ENCODE measurements at places on chromosomes 16 and 17. TPM values are rescaled to one million over a fixed set of nuclear protein-coding genes. Genes with fewer than 3 reads are reported as not detected.

- no peak overlapping the region for H3K27ac ChIP-seq
- H3K4me3 ChIP-seq: no peak overlapping the region
- DNase-seq: no peak
- H3K36me3 ChIP-seq: peaks cover 16% of the 10 kb centered on the region
These were observed 13.9 kb upstream of the NCBP3 start for GRCh38 chr17:3859940-3860339.

GRCh38 chr17:57609125-57609877, 135.8 kb downstream of the CCDC182 start:
- no peaks in the 10 kb centered on the region for H3K27me3 ChIP-seq
- H3K4me1 ChIP-seq: peaks cover 20% of the 10 kb centered on the region

- H3K27ac ChIP-seq: no peak overlapping the region
- H3K4me3 ChIP-seq: no peak overlapping the region
- H3K27me3 ChIP-seq: no peaks in the 10 kb centered on the region
- no peaks in the 10 kb centered on the region for H3K36me3 ChIP-seq
- no peak for DNase-seq
These were observed 77.0 kb upstream of the HSBP1 start for GRCh38 chr16:83730812-83731211.

The NPIPA2 gene
- 0.99 TPM for total RNA-seq

The ATAD5 gene
- 0.46 TPM for total RNA-seq

The AXIN2 gene
- 17.2 TPM for total RNA-seq

DNA sequence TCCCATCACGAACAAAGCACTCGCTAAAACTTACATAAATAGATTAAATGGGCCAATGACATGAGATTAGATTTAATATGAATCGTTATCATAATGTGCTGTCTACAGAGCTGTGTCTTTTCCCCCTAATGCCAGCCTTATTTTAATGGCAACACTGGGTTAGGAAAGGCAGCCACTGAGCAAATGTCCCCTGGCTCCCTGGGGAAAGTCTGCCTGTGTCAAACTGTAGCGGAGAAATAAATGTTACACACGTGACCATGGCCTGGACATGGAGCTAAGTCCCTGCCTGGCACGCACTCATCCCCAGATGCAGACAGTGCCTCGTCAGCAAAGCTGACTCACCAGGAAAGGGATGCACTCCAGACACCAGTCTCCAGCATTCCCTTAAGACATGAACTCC, 61.3 kb upstream of the SDK2 start:
- no peaks in the 10 kb centered on the region for H3K36me3 ChIP-seq
- no peak overlapping the region for H3K27ac ChIP-seq
- DNase-seq: no peak
- no peak overlapping the region for H3K4me3 ChIP-seq

DNA sequence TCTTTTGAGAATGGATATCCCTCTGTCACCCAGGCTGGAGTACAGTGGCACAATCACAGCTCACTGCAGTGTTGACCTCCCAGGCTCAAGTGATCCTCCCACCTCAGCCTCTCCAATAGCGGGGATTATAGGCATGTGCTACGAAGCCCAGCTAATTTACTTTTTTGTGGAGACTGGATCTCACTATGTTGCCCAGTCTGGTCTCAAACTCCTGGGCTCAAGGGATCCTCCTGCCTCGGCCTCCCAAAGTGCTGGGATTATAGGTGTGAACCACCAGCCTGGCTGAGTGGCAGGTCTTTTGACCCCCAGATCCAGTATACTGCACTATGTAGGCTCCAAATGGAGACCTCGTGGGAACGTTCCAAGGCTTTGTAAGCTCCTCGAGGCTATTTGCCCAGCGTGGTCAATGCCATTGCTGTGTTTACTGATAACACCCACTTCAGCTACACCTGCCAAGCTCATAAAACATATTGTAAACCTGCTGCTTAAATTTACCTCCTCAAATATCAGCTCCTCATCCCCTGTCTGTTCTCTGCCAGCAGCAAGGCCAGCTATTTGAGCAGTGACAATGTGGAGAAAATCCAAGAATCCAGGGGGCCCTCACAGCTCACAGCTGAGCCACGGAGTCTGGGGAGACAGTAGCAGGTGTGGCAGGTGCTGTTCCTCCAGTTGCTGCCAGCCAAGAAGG, 16.2 kb upstream of the KIFC3 start:
- H3K27me3 ChIP-seq: no peaks in the 10 kb centered on the region
- no peak overlapping the region for H3K4me3 ChIP-seq
- H3K4me1 ChIP-seq: peaks cover 17% of the 10 kb centered on the region

DNA sequence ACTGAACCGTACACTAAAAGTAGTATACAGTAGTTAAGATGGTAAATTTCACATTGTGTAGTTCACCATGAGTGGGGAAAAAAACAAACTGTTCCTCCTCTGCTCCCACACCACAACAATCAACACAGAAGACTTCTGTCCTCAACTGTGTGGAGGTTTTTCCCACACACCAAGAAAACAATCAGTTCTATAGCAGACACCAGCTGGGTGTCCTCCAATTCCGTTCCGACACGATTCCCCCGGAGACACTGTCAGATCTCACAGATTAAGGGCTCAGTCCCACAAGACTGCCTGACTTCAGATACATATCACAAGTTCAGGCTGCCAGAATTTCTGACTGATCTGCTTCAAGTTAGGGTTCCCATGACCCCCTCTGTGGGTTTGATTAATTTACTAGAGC, 31.8 kb downstream of the BBS2 start:
- no peak overlapping the region for H3K4me3 ChIP-seq
- no peaks in the 10 kb centered on the region for H3K27me3 ChIP-seq
- H3K4me1 ChIP-seq: no peaks in the 10 kb centered on the region

DNA sequence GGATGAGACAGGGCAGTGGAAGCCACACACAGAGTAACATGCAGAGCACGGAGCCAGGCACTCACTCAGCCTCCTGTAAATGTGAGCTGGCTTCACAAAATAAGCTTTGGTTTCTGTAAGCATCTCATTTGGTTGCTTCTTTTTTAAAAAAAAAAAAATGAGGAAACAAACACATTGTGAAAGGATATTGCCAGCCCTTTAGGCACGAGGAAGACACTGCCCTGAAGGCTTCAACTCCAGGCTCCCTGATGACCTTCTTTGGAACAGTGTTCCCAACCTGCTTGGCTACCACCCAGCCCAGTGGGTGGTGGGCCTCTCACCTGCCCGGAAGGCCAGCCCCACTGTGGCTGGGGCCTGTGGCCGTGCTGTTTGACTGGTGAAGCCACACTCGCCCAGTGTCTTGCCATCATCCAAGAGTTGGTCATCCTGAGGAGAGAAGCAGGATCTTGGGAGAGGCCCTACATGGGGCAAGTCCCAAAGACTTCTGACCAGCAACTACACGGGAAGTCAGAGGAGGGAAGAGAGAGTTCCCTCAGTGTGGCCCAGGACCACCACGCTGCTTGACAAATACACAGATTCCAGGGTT, 1.9 kb downstream of the ELOB start:
- DNase-seq: no peak
- no peak overlapping the region for H3K27ac ChIP-seq
- H3K27me3 ChIP-seq: no peaks in the 10 kb centered on the region
- H3K36me3 ChIP-seq: peaks cover 47% of the 10 kb centered on the region
